H7 (cell line): ENCODE measurements at places on chromosomes 1 and 21.

DNA sequence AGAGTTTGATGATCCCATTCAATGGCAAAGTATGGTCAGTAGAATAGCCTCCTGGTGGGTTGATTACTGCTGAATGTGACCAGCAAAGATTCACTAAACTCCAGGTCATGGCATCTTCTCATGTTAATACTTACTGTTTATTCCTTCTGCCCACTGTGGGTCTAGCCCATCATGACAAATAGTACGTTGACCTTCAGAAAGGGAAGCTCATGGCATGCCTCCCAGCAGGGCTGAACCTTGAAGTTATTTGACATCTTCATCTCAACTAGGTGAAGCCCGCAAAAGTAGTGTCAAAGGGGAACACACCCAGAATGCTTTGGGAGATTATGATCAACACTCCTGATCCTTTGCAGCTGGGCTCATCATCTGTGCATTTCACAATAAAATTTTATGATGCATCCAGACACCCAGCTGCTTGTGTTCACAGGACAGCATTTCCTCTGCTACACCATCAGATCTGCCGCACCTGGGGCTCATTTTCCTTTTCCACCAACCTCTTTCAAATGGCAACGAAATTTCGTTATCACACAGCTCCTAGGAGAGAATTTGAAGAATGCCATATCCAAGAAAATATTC, 49.6 kb downstream of the HLX start:
- DNase-seq: no peak

DNA sequence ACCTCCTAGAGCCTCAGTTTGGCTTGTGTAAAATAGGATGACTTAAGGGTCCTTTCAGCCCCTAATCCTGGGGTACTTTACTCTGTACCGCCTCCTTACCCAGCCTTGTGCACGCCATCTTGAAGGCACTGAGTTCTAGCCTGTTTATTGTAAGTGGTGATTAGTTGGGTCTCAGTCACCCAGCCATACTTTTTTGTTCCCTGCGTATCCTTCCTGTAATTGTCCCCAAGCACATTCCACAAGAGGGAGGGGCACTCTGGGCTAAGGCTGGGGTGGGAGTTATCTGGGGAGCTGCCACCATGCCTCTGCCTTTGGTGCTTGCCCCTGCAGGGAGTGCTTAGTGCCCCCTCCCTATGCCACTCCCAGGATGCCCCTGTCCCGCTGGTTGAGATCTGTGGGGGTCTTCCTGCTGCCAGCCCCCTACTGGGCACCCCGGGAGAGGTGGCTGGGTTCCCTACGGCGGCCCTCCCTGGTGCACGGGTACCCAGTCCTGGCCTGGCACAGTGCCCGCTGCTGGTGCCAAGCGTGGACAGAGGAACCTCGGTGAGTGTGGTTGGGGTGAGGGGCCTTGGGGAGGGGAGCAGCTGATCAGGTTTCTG, 856 bp downstream of the FDPS start:
- DNase-seq: no peak

- DNase-seq: no peak
Observed at GRCh38 chr1:228921481-228921880, 186.2 kb downstream of the RHOU start.

DNA sequence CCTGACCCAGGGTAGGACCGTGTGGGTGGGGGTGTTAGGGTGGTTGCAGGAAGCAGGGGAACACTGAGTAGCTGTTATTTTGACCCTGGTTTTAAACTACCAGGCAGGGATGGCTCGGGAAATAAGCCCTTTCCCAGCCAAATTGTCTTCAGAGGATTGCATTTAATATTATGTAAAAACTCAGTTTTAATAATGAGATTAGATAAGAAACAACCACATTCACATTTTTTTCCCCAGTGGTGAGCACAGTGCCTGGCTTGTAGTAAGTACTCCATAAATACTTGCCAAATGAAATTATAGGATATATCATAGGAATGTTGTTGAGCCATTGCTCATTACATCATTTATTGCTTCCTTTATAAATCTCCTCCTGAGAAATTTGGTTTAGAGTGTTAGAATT, 3.1 kb upstream of the ACP6 start:
- DNase-seq: no peak

GRCh38 chr1:99638853-99639252, 7.1 kb upstream of the PALMD start:
- no peak for DNase-seq

GRCh38 chr1:2119886-2120285, 69.7 kb downstream of the PRKCZ start:
- DNase-seq: no peak

- peak; percentile 47 for DNase-seq
Observed at GRCh38 chr1:108645564-108646184, 15.2 kb downstream of the HENMT1 start.

DNA sequence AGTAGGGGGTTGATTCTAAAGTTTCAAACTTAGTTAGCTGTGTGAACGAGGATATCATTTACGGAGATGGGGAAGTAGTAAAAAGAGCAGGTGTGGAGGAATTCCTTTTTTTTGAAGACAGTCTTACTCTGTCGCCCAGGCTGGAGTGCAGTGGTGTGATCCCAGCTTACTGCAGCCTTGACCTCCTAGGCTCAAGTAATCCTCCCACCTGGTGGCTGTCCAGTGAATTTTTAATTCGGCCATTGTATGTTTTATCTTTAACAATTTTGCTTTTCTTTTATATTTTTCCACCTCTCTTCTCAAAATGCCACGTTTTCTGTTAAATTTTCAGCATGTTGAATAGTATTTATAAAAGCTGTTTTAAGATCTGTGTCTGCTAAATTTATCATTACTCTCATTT, 12.3 kb upstream of the CENPF start:
- DNase-seq: no peak

DNA sequence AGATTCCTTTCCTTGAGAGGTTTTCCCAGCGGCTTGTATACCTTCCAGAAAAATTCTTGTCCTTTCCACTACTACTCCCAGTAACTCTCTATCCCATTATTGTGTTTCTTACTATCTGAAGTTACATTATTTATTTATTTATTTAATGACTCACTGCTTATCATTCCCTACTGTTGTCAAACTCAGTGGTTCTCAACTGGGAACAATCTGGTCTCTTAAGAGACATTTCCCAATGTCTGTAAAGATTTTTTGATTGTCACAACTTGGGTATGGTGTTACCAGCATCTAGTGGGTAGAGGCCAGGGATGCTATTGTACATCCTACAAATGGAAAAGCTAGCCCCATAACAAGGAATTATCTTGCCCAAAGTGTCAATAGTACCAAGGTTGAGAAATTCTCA, 771.5 kb upstream of the ADGRL2 start:
- DNase-seq: no peak

- DNase-seq: no peak
Observed at GRCh38 chr1:90544356-90544755, 172.7 kb downstream of the BARHL2 start.

DNA sequence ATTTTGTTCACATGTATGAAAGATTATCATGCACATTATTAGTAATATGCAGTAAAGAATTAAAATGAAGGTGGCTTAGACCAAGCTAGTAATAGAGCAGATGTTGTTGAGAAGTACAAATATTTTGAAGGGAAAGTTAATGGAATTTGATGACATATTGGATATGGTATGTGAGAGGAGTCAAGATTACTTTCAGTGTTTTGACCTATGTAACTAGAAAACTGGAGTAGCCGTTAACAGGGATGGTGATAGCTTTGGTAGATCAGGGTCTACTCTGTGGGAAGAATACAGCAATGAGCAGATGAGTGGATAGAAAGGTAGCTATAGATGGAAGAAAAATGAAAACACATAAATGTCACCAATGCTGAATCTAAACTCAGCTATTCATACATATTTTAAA, 163.2 kb upstream of the LRRC7 start:
- DNase-seq: no peak

DNA sequence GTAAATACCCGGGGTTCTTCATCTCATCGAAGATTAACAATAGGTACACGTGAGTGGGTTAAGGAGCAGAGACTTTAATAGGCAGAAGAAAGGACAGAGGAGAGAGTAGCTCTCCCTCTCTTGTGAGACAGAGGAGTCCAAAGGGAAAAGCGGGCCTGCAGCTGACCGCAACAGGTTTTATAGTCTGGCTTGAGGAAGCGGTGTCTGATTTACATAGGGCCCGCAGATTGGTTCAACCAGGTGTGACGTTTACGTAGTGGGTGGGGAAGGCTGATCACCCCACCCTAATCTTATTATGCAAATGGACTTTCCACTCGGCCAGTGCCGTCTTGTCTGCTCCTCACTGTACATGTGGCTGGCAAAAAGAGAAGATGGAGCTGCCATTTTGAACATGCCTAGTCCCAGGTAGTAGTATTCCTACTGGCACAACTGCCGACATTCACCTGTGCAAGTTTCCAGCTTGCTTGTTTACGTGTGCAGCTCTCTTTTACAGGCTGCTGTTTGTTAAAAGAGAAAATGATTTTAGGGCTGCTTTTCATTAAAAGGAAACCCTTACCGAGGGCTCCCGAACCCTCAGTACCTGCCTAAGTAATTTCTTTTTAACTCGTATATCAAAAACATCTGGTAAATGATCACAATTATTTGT, 10.6 kb downstream of the CDC14A start:
- DNase-seq: peak; percentile 12

- no peak for DNase-seq
Observed at GRCh38 chr1:15385420-15385819, 24.3 kb upstream of the EFHD2 start.

GRCh38 chr1:238119060-238119459, 228.3 kb upstream of the ZP4 start:
- DNase-seq: peak; percentile 30

DNA sequence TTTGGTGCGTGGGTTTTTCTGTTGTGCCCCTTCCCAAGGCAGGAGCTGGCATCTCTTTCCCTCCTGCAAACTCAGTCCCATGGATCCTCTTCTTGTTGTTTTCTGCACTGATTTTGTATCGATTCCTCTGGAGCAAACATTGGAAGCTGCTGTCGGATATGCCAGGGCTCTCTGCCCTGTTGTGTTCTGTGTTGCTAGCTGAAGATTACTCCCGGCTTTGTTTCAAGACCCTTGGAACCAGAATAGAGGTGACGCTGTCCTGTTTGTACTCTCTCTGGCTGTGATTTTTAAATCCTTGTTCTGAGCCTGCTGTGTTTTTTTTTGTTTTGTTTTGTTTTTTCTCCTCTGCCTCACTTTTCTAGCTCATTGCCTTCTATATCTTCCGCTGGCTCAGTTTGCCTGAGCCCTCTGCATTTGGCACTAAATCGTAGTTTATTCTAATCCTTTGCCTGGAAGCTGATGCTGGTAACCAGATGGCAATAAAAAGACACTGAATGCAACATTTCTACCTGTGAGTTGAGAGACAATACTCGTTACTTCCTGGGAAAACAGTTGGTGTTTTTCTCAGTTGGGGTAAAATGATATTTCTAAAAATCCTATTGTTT, 67.0 kb downstream of the BACH1 start:
- DNase-seq: no peak

- no peak for DNase-seq
Observed at GRCh38 chr21:27734146-27734545, 767.3 kb upstream of the ADAMTS5 start.

DNA sequence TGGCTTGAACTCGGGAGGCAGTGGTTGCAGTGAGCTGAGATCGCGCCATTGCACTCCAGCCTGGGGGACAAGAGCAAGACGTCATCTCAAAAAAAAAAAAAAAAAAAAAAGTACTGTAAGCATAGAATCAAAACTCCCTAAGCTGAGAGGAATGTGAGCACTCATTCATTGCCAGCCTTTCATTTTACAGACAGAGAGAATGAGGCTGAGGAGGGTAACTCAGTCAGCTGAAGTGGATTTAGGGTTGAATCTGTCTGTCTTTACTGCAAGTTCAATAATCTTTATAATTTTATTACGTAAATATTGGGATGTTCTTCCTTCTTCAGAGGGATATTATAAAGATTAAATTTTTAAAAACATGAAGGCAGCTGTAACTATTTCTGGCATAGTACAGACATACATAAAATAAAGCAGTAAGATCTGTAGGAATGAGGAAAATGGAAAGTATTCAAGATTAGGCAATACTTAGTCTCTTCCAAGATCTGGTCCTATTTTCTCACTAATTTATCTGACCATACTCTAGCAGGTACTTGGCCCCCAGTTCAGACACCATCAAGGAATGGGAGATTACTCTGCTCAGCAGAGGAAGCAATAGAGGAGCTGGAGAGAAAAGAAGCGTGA, 24.1 kb upstream of the MNDA start:
- no peak for DNase-seq

GRCh38 chr1:185573677-185574076, 160.5 kb upstream of the HMCN1 start:
- no peak for DNase-seq

DNA sequence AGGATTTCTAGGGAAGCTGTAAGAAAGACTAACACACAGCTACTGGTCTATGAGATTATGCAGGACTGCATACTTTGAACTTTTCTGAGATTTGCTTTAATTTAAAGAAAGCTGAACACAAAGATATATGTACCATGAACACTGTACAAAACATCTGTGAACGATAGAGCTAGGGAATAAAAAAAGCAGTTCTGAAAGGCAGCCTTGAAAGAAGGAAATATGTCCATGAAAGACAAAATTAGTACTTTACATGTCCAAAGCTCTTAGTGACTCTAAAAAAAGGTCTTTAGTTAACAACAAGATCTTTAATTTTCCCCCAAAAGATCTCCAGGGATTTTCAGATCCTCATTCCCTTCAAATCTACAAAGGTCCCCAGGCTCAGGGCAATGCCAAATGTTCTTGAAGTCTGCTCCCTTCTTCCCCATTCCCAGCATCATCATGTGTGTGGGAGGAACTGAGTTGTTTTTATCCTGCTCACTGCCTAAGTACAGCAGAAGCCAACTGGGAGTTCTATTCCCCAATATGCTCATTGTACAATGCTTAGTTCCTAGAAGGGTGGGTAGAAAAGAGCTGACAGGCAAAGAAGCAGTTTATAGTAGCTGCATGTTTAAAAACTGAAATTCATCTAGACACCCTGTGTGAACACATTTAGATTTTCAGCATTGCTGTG, 60.1 kb upstream of the PTCH2 start:
- no peak for DNase-seq

DNA sequence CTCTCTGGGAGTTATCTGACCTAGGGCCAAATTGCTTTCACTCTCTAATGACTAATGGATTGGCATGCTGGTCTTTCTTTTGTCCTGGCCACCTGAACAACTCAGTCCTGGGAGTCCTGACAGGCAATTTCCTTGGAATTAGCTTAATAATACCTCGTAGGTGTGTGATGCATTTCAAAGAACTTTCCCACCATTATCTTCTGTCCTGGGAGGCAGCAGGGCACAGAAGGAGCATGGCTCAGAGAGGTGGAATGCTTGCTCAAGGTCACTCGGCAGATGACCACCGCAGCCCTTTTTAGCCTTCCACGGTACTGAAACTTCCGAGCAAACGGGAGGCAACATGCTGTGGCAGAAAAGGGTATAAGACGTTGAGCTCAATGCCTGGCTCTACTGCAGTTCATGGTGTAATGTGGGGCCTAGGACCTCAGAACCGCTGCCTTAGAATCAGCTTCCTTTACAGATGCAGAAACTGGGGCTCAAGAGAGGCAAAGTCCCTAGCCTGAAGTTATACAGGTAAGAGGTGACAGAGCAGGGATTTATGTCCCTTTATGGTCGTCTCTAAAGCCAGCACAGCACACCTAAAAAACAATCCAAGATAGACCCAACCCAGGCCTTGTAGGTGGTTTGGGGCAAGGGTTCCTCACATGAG, 3.2 kb downstream of the ID3 start:
- DNase-seq: peak; percentile 85

GRCh38 chr1:96922181-96922580, 200.6 kb downstream of the PTBP2 start:
- DNase-seq: no peak
